Stimulated activated CD8-positive, alpha-beta memory T cell treated with anti-CD3 and anti-CD28 coated beads, Interleukin-4, amount 100 ng/mL, for 4 hours (primary cell): ENCODE measurements at places on chromosomes 12 and 14.

- peak; percentile 37 for DNase-seq
These were observed 1.2 kb downstream of the YBX3 start for GRCh38 chr12:10721651-10722501.

GRCh38 chr14:42950363-42950762 is 1343.7 kb downstream of the LRFN5 start:
- no peak for DNase-seq

GRCh38 chr12:88052686-88053085 is 23.5 kb upstream of the C12orf50 start:
- no peak for DNase-seq

GRCh38 chr12:18899678-18900317 is 161.9 kb downstream of the CAPZA3 start:
- no peak for DNase-seq

DNA sequence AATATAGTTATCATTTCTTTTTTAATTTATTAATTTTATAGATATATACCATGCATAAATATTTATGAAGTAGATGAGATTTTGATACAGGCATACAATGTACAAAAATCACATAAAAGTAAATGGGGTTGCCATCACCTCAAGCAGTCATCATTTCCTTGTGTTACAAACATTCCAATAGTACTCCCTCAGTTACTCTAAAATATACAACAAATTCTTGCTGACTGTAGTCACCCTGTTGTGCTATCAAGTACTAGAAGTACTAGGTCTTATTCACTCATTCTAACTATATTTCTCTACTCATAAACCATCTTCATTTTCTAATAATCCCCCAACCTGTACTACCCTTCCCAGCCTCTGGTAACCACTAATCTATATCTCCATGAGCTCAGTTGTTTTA is 432.6 kb upstream of the SYT1 start:
- no peak for DNase-seq
